ENCODE measurements at places on chromosomes 2 and 18.

DNA sequence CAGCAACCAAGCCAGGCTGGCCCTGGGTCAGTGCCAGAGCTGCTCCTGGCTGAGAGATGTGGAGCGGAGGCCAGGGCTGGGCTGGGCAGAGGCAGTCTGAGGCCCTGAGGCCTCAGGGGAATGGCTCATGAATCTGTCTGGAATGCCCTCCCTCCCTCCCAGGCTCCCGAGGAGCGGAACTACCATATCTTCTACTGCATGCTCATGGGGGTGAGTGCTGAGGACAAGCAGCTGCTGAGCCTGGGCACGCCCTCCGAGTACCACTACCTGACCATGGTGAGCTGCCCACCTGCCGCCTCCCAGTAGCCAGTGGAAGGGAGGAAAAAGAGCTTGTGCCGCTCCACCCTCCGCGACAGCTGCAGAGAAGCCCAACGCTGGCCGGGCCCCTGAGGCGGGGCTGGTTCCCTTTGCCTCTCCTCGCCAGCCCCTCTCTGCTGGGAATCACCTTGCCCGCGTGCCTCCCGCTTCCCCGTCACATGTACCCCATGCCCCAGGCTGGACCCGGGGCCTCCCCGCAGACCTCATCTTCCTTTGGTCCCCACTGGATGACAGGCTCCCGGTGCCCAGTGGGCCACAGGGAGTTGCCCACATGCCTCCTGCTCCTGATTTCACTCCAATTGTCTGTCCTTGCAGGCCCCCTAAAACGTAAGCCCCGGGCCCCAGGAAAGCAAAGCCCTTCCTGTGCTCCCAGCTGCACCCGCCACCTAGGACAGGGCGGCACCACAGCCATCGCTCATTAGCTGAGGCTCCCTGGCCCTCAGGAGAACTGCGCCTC is 41.1 kb downstream of the MYO7B start:
- DNase-seq, result no peak

DNA sequence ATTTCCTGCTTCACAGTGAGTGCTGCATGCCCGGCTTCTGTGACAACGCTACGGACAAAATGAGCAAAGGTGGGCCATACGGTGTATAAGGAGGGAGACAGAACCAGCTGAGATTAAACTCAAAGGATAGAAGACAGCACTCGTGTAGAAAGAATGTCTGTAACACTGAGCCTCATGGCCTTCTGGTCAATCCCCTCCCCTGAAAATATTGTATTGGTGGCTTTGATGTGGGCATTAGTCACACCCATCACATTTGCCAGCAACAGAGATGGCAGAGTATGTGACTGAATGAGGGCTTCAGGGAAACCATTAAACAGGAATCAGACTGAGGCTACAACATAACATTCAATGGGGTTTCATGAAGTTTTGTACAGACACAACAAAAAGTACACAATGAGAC is 287.8 kb upstream of the CCDC68 start:
- DNase-seq, result no peak

DNA sequence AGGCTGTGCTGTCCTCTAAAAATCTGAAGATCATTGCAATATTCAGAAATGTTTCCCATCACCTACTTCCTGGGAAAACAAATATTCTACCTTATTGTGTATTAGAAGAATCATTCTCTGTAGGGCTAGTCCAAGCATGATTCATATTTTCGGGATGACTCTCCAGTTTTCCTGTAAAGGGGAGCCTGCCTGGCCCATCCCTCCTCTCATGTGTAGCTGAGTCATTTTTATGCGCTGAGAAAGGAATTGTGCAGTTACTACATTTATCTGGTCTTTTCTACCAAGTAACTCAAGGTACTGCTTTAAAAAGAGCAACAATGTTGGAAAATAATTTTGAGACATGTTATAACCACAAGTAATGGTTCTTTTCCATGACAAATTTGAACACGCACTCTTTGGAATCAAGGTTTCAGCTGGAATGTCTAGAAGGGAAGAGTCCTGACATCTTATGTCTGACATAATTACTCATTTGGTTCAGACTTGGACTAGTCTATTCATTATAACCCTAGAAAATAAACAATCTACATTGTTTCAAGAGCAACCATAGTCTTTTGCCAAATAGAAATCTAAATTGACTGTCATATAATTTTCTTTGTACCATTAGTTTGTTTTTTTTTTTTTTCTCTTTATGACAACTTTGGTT is 6.6 kb downstream of the DSG3 start:
- DNase-seq, result no peak

GRCh38 chr2:9941996-9942390 is 9.5 kb upstream of the GRHL1 start:
- DNase-seq, result no peak

DNA sequence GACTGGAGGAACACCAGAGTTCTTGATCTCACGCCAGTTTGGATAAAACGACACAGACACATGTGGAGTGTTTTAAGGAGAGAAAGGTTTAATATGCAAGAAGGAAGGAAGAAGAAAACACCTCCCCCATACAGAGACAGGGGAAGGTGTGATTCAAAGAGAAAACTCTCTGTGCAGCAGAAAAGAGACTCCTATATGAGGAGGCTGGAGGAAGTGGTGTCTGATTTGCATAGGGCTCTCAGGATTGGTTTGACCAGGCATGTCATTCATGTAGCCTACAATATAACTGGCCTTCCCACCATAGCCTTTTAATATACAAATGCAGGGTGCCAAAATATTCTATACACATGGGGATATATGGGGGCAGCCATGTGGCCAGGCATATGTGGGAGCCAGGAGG is 1386.5 kb downstream of the RPIA start:
- DNase-seq, result no peak

GRCh38 chr2:47189635-47190034 is 34.5 kb upstream of the STPG4 start:
- no peak for DNase-seq

- DNase-seq, result no peak
Measured at GRCh38 chr18:36160959-36161371, 26.3 kb upstream of the MOCOS start.

DNA sequence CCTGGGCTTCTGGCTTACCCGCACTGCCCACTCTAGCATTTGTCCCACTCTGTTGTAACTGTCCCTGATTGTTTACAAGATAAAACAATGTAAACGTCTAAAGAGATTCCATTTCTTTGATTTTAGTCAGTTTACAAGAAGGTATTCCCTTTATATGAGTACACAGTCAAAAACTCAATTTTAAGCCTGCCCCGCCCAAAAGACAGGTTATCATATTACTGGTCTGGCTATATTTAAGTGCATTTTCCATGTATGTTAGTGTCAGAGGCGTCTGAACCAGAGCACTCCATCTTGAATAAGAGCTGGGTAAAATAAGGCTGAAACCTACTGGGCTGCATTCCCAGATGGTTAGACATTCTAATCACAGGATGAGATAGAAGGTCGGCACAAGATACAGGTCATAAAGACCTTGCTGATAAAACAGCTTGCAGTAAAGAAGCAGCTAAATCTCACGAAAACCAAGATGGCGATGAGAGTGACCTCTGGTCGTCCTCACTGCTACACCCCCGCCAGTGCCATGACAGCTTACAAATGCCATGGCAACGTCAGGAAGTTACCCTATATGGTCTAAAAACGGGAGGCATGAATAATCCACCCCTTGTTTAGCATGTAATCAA is 15.0 kb downstream of the GPR45 start:
- no peak for DNase-seq

DNA sequence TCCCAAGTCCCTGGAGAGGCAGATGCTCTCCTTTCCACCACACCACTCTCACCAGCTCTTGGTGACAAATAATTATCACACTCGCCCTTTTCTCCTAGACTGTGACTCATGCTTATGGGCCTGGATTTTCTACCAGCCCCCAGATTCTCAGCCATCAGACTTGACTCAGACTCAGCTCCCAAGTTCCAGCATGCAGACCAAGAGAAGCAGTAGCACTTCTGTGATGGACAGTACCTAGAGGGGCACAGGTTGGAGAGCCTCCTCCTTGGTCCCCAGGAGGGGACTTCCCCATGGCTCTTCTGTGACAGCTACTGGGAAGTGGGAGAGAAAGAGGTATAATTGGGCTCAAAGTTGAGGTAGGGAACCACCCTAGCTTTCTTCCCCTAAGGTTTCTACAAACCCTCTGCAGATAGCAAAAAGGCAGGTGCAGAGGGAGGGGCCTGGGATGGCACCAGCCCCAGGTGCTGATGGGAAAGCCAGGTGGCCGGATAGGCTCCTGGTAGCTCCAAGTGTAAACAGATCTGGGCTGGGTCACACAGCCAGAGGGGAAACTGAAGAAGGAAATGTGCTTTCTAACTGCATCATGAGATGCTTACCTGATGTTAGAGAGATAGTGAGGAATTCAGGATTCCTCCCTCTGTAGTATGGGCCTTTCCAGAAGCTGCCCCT is 4.1 kb downstream of the TCF23 start:
- no peak for DNase-seq

- no peak for DNase-seq
Measured at GRCh38 chr18:25287106-25287505, 64.9 kb downstream of the ZNF521 start.

DNA sequence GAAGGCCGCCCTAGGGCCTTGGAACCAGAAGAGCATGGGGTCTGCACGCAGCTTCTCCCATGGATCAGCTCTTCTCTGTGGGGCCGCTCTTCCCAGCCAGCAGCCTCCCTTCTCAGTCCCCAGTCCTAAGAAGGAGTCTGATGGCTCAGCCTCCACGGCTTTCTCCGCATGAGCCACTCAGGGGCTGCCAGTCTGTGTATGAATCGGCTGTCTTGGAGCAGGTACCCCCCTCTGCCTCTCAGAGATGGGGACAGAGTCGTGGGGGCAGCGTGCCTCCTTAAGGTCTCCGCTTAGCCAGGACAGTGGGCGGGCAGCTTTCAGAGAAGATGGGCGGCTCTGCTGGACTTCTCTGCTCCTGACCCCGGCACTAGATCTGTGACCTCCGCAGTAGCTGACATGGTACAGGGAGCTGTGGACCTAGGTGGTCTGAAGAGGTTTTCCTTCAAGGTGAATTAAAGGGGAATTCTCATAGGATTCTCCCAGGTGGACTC is 21.6 kb downstream of the INPP5D start:
- no peak for DNase-seq

DNA sequence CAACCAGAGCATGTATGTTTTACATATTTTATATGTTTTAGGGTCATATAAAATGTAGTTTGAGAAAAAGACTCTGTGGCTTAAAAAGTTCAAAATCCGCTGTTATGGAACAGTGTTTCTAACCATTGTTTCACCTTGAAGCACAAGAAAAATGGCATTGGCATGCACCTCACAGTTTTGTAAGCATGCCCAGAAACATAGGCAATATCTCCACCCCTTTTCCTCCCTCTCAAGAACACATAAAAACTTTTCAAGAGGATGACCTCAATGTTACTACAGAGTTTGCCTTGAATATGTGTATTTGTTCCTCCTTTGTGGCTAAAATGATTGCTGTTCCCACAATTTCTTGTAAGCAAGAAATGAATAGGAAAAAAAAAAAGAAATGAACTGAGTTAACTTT is 29.3 kb upstream of the SLC40A1 start:
- DNase-seq, result no peak

GRCh38 chr2:46635442-46635841 is 156.1 kb downstream of the TMEM247 start:
- DNase-seq, result no peak
